Left lobe of liver (tissue), 2 donors: ENCODE measurements at places on chromosomes 7 and 10.

GRCh38 chr7:149449897-149450296 lies 11.0 kb downstream of the ZNF777 start:
- DNase-seq, result no peak

DNA sequence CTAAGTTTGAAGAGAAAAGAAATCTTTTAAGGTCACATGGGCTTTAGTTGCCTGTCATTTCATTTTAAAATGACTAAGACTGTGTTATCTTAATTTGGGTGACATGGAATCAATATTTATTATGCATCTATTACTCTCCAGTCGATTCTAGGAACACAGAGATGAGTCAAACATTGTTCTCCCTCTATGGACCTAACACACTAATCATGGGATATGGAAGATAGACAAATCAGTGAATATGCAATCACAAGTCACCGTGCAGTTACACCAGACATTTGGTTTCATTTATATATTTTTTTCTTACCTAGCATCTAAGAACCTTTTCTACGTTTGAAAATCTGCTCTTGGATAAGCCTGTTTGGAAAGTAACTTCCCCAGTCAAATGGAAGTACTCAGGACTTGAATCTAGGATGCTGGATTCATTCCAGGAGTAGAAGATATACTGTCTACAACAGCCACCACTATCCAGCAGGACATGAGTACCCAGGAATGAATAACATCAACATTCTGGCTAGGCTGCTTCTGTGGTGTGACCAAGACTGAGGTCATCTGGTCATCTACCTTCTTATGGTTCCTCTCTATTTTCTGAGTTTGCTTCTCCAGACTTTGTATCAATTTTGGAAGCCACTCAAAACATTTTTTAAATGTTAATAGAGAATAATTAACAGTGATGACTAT lies 902.9 kb upstream of the LRRN3 start:
- no peak for DNase-seq

- no peak for DNase-seq
Measured at GRCh38 chr7:129343099-129343700, 91.0 kb upstream of the STRIP2 start.

- no peak for DNase-seq
Measured at GRCh38 chr7:100173806-100174495, 3.2 kb downstream of the GPC2 start.

DNA sequence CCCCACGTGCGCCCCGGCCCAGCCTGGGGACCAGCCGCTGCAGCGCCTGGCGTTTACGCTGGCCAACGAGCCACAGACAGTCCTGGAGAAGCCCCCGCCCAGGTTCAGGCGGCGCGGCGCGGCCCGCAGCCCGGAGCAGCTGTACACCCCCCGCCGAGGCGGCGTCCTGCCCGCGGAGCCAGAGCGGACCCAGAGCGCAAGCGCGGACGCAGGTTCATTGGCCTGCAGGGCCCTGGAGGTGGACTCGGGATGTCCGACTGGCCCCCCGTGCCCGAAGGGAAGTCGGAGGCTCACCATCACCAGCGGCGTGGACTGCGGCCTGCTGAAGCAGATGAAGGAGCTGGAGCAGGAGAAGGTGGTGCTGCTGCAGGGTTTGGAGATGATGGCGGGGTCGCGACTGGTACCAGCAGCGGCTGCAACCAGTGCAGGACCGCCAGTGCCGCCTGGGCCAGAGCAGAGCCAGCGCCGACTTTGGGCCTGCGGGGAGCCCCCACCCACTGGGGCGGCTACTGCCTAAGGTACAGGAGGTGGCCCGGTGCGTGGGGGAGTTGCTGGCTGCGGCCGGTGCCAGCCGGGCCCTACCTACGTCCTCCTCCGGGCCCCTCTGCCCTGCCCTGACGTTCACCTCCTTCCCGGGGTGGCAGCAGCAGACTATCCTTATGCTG lies 72.0 kb upstream of the KCTD7 start:
- DNase-seq, result no peak

GRCh38 chr10:58115218-58116050 lies 152.3 kb downstream of the IPMK start:
- no peak for DNase-seq

DNA sequence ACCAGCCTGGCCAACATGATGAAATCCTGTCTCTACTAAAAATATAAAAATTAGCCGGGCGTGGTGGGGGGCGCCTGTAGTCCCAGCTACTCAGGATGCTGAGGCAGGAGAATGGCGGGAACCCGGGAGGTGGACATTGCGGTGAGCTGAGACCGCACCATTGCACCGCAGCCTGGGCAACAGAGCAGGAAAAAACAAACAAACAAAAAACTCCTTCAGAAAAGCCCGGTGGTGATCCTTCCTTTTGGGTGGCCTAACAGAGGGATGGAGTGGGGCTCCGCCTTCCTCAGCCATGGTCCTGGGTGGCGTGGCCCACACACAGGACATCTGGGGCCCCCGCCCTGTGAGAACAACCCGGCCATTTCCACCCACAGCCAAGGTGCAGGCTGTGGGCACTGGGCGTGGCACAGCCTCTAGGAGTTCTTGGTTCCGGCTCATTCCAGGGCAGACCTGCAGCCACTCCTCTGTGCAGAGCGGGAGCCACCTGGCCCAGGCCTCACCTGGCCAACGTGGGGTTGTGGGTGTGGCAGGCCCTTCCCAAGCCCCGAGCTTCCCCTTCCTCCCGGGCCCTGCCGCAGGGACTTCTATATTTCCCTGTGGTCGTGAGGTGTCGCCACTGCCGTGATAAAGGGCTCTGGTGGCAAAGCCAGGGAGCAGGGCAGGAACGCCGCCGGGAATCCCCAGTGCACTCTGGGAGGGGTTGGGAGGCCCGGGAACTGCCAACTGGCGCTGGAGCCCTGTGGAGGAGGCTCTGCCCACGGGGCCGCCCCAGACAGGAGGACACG lies 37.6 kb downstream of the GET4 start:
- DNase-seq, result no peak

GRCh38 chr10:104293011-104293410 lies 24.0 kb downstream of the GSTO2 start:
- DNase-seq, result no peak

- DNase-seq, result no peak
Measured at GRCh38 chr10:108112218-108112617, 947.7 kb upstream of the SORCS1 start.
